ENCODE measurements at places on chromosomes 12 and 14.

- no peak for DNase-seq
These were observed 27.6 kb downstream of the PLXNC1 start for GRCh38 chr12:94175763-94176668.

GRCh38 chr12:12947902-12948301, 4.1 kb downstream of the GPRC5D start:
- no peak for DNase-seq

- no peak for DNase-seq
These were observed 29.3 kb upstream of the RASSF8 start for GRCh38 chr12:25929142-25929541.

DNA sequence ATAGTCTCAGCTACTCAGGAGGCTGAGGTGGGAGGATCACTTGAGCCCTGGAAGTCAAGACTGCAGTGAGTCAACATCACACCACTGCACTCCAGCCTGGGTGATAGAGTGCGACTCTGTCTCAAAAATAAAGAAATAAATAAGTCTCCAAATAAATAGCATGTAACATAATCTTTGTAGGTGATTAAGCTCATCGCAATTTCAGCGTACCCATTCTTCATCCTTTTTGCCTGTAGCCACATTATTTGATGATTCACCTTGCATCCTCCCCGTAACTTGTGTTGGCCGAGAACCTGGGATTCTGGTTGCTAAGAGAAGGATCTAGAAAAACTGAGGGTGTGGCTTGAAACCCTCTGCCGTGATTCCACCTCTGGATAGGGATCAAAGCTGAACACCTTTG, 115.1 kb downstream of the GALC start:
- no peak for DNase-seq

- no peak for DNase-seq
These were observed 341.5 kb upstream of the FAR2 start for GRCh38 chr12:28807535-28807934.

GRCh38 chr12:92080911-92081285, 64.7 kb downstream of the BTG1 start:
- DNase-seq: no peak
